GM12878 (cell line): ENCODE measurements at places on chromosomes 2 and 18.

DNA sequence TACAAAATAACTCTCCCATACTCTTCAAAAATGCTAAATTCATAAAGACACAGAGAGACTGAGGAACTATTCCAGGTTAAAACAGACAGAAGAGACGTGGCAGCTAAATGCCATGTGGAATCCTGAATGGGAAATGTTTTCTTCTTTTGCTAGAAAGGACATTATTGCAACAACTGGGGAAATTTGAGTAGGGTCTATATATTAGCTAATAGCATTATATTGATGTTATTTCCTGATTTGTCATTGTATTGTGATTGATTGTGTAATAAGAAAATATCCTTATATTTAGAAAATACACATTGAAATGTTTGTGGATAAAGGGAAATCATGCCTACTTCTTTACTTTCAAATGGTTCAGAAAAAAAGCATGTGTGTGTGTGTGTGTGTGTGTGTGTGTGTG is 23.4 kb downstream of the PSTPIP2 start:
- no peaks in the 10 kb centered on the region for H3K36me3 ChIP-seq
- no peak for DNase-seq
- H3K4me1 ChIP-seq: no peaks in the 10 kb centered on the region
- H3K27ac ChIP-seq: no peak overlapping the region

GRCh38 chr2:190860985-190861680 is 19.5 kb upstream of the GLS start:
- H3K4me3 ChIP-seq: no peak overlapping the region
- no peaks in the 10 kb centered on the region for H3K36me3 ChIP-seq
- no peak overlapping the region for H3K27ac ChIP-seq
- DNase-seq: no peak
- no peaks in the 10 kb centered on the region for H3K27me3 ChIP-seq

GRCh38 chr18:56314396-56314795 is 324.0 kb downstream of the TXNL1 start:
- no peak for DNase-seq
- H3K27me3 ChIP-seq: no peaks in the 10 kb centered on the region
- no peak overlapping the region for H3K27ac ChIP-seq
- no peak overlapping the region for H3K4me3 ChIP-seq
- peaks cover 1% of the 10 kb centered on the region for H3K4me1 ChIP-seq

GRCh38 chr2:197801033-197801432 is 3.4 kb upstream of the PLCL1 start:
- no peak overlapping the region for H3K4me3 ChIP-seq
- no peak for DNase-seq
- H3K36me3 ChIP-seq: no peaks in the 10 kb centered on the region
- peaks cover 11% of the 10 kb centered on the region for H3K27me3 ChIP-seq
- no peaks in the 10 kb centered on the region for H3K4me1 ChIP-seq

GRCh38 chr18:52682260-52682659 is 342.3 kb downstream of the DCC start:
- no peaks in the 10 kb centered on the region for H3K27me3 ChIP-seq
- no peaks in the 10 kb centered on the region for H3K4me1 ChIP-seq
- H3K36me3 ChIP-seq: no peaks in the 10 kb centered on the region
- no peak overlapping the region for H3K4me3 ChIP-seq
- DNase-seq: no peak

GRCh38 chr2:134586326-134586965 is 132.4 kb downstream of the TMEM163 start:
- peaks cover 10% of the 10 kb centered on the region for H3K4me1 ChIP-seq
- no peaks in the 10 kb centered on the region for H3K36me3 ChIP-seq
- H3K4me3 ChIP-seq: no peak overlapping the region
- no peaks in the 10 kb centered on the region for H3K27me3 ChIP-seq
- no peak for DNase-seq
